IPS DF 19.7 (cell line): ENCODE measurements at places on chromosomes 2 and 18.

DNA sequence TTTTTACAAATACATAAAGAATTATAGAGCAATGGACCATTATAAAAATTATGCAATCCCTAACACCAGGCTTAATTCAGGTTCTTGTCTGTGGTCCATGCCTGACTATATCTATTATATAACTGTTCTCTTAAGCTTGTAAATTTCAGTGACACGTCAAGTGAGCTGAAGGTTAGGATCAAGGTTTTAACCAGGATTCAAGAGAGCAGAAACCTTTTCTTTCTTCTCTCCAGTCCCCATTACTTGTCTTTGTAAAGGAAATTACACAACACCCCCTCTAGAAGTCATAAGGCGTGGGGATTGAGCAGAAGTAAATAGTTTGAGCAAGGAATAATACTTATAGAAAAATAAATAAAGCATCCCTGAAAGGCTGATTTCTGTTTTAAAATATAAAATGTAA lies 122.0 kb downstream of the ZNF521 start:
- no peak for DNase-seq

GRCh38 chr2:74375838-74376237 lies 4.3 kb downstream of the DCTN1 start:
- DNase-seq: no peak

- DNase-seq: no peak
Observed at GRCh38 chr2:191625016-191625415, 52.9 kb upstream of the NABP1 start.

GRCh38 chr2:54967269-54967668 lies 83.0 kb downstream of the RTN4 start:
- no peak for DNase-seq

GRCh38 chr2:181300600-181301291 lies 156.4 kb upstream of the ITGA4 start:
- DNase-seq: no peak

DNA sequence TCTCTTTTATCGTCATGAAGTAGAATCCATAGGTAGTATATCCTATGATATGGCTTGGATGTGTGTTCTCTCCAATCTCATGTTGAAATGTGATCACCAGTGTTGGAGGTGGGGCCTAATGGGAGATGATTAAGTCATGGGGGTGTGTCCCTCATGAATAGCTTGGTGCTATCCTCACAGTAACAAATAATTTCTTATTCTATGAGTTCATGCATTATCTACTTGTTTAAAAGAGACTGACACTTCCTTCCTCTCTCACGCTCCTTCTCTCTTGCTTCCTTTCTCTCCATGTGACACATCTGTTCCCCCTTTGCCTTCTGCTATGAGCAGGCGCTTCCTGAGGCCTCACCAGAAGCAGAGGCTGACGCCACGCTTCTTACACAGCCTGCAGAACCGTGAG lies 165.6 kb downstream of the MREG start:
- no peak for DNase-seq

GRCh38 chr2:84022810-84023431 lies 436.2 kb downstream of the SUCLG1 start:
- peak; percentile 9 for DNase-seq

DNA sequence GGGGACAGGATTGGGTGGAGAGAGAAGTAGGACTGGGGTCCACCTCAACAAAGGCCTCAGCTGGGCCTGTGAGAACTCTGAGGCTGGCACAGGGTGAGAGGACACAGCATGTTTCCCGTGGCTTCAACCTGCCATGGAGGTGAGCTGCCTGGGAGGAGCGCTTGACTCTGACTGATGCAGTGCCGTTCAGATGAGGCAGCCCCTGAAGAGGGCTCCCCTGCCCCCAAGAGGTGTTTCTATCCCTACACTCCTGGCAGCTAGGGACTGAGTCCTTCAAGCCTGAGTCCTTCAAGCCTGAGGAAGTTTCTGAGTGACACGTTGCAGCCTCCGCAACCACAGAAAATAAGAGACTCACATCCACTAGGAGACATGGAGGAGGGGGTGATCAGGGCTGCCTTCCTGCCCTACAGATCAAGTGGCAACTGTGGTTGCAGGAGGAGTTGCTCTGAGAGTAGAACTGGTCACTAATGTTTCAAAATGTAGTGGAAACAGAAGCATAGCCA lies 49.6 kb upstream of the TMEM177 start:
- no peak for DNase-seq

GRCh38 chr2:156585457-156585856 lies 149.3 kb downstream of the GPD2 start:
- no peak for DNase-seq
